ENCODE measurements at places on chromosomes 6 and 20.
A peak's percentile ranks its signal among the peaks of the same experiment; 100 is the strongest.

DNA sequence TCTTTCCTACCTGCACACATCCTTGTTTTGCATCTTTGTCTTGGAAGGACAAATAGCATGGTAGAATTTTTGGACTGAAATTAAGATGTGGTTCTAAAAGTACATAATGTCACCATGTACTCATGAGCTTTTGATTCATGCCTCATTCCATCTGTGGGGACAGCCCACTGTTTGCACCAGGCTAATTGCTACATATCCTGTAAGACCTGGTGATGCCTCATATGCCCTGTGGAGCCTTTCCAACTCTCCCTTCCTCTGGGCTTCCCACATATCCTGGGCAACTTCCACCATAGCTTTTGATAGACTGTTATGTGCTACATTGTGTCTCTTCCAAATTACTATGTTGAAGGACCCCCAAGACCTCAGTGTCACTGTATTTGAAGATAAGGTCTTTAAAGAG lies 213.6 kb upstream of the PREP start:
- no peak for DNase-seq

- DNase-seq = no peak
These were observed at the start of gene SIGLEC1 for GRCh38 chr20:3712279-3712873. Gene SIGLEC1, minus strand, starts transcription at chr20:3712600. Its CDS starts 5,472 bp downstream, at chr20:3707128.

DNA sequence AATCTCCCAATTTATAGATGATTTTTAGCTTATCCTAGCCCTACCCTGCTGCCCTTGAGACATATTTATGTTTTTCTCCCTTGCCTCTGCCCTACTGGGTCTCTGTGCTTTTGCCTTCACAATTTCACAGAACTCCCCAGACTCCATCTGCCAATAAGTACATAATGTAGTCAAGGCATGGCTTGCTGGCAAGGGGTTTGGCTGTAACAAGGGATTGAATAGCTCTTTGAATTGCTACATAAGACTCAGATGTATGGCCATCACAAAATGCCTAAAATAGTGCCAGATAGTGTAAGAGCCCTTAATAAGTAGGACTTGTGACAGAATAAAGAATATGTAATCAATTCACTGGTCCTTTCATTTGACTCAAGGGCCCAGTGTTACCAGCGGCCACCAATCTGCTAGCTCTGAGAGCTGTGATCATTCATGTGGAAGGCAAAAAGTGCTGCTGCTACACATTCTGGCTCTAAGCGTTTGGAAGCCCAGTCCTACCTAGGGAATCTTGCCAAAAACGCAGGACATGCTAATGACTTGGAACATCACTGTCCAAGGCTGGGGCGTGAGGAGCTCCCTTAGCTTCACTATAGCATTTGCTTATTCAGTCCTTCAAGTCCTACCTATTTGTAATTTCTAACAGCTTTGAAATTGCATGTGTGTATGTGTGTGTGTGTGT lies 20.5 kb downstream of the CLVS2 start:
- no peak for DNase-seq

DNA sequence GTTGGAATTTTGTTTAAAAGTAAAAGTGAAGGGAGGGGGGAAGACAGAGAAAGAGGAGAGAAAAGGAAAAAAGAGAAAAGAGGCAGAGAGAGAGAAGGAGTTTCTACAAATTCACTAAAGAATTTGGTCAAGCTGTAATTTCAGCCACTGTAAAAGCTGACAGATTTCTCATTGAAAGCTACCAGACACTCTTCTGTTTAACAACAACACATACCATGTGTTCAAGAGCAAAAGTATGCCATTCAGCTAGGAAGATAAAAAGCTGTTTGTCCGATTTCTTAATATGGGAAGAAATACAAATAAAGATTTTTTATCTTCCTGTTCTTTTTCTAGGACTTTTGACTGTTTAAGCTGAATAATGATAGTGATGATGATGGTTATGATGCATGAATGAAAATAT lies 204.8 kb upstream of the RSPO3 start:
- DNase-seq = no peak

DNA sequence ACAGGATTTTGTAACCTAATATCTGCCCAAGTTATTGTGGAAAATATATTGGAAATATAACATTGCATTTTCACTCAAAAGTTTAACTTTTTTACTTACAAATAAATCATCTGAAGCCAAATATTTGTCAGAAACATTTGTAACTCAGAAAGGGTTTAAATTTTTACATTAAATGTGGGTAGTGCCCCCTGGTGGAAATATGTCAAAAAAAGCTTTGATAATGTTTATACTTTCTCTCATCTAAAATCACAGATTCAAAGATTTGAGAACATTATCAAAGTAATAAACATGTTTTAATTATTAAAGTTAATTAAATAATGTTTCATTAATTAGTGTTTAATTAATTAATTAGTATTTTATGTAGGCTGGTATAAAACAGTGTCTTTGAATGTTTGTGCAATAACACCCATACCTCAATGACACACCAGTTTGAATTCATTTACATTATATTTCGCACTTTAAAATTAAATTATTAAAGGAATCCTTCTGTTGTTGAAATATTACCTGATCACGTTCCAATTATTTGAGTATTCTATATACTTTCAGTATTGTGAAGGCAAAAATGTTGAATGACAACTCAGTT lies 320.1 kb upstream of the FKBP1C start:
- DNase-seq = no peak

DNA sequence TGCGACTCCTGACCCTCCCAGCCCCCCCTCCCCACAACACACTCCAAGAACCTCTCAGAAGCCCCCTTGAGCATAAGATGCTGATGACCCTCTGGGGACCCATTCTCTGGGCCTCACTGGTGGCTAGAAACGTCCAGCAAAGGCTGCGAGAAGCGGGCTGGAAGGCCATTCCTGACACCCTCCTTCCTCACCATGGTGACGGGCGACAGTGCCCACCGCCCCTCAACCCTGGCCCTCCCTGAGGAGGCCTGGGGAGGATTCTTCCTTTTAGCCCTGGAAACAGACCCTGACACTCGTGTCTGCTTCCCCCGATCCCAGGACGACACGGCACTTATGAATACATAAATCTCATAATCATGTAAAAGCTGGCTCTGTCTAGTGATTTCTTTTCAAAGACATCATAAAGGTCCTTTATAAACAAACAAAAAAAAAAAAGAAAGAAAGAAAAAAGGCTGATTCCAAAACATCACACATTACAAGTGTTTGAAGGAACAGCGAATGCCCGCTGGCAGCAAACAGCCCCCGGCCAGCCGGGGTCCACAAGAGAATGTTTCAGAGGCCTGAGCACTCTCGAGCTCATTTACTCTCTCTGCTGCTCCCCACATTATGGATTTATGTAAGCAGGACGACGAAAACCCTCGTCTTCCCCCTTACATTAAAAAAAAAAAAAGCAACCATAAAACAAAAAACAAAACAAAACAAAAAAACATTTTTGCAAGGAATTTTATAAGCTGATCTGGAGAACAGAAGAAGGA lies 40.7 kb downstream of the PREX1 start:
- DNase-seq = no peak

DNA sequence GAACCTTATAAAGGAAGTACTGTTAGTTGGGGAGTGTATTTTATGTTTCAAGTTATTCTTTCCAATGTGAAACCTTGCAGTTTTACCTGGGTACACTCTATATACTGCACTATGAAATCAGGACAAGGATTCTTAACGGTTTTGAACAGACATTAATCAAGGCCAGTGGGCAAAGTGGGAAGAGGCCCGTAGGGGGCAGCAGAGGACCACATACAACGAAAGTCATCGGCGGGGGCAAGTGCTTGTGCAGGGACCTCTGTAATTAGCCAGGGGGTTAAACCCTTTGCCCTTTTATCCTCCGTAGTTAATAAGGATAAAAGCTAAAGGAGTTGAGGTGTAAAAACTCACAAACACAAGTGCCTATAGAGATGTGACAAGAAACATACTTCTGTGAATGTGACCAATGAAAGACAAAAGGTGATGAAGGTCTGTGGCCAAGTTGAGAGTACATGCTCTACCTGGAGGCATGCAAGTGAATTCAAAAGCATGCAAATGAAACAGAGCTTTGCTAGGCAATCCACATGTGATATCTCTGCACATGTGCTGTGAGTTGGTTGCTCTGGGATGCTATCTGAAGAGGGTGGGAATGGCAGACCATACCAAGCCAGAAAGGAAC lies 392.7 kb upstream of the MAN1A1 start:
- peak; percentile 6 for DNase-seq
